Stimulated activated CD8-positive, alpha-beta memory T cell treated with anti-CD3 and anti-CD28 coated beads, Interleukin-15, amount 100 ng/mL, for 1 hour (primary cell): ENCODE measurements at places on chromosomes 1 and 21.

DNA sequence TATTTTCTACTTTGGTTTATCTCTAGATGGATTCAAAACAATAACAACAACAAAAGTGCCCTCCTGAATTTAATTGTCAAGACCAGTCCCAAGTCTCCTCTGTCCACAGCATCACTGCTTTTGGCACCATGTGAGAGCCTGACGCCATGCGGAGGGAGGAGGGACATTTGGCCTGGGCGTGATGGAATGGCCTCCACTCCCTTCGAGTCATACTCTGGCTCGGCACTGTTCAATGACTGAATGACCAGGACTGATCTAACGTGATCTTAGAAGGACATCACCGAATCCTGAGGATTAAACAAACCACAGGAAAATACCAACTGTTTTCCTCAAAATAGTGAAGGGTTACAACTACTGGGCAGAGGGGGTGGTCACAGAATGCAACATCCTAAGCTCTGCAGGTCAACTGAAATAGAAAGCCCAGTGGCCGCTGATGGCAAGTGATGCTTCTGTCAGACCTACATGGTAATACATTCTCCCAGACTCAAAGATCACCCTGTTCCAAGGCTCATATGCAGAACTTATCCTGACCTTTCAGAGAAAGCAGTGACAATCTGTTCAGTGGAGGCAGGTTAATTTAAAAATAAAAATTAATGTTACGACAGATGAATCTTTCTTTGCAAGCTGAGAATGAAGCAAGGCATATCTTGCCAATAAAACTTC, 19.1 kb downstream of the SRSF4 start:
- DNase-seq = no peak

- no peak for DNase-seq
Observed at GRCh38 chr1:225674381-225674780, 21.5 kb upstream of the ENAH start.

DNA sequence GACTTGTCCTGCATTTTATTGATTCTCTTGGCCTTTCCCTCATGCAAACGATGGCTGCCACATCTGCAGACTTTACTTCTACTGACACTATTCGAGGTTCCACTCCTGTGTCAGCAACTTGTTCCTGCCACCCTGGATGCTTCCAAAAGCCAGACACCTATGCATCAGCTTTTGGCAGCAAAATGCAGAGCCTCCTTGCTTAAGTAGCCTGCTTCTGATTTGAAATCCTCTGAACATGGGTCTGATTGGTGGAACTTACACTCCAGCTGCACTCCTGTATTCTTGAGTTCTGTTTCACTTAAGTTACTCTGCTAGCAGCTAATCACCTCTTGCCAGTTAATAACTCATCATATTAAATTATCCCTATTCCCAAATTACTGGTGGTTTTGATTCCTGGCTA, 152.1 kb upstream of the FMN2 start:
- DNase-seq = no peak

GRCh38 chr1:46080257-46080656, 52.2 kb downstream of the PIK3R3 start:
- DNase-seq = no peak

DNA sequence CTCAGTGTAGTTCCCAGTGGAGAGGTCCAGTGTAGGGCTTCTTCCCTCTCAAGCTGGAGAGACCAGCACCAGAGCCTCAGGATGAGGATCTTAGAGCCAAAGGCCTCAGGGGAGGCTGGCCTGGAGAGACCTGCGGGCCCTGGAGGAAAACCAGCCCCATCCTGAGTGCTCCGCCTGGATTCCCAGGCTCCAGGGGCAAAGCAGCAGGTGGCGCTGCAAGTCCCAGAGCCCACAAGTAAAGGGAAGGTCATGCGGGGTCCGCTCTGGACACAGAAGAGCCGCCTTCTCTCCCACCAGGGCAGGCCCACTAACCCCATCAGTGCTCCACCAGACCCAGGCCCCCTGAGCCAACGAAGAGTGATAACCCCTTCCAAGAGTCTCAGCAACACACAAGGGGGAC, 22.7 kb downstream of the PGBD5 start:
- DNase-seq = no peak

DNA sequence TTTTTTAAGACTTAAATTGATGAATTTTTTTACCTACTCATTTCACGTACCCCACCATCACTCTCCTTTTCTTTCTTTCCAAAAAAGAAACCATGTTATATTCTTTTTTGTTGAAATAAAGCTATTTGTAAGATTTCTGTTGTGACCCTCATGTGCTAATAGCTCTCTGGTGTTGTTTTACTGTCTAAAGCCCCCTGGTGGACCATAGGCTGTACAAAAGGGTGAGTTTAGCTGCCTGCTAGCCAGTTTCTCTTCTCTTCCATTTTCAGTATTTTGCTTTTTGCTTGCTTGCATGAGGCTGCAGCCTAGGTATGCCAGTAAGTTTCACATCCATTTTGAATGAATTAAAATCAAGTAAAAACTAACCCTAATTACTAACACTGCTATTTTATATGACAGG, 15.6 kb upstream of the VAMP3 start:
- no peak for DNase-seq

DNA sequence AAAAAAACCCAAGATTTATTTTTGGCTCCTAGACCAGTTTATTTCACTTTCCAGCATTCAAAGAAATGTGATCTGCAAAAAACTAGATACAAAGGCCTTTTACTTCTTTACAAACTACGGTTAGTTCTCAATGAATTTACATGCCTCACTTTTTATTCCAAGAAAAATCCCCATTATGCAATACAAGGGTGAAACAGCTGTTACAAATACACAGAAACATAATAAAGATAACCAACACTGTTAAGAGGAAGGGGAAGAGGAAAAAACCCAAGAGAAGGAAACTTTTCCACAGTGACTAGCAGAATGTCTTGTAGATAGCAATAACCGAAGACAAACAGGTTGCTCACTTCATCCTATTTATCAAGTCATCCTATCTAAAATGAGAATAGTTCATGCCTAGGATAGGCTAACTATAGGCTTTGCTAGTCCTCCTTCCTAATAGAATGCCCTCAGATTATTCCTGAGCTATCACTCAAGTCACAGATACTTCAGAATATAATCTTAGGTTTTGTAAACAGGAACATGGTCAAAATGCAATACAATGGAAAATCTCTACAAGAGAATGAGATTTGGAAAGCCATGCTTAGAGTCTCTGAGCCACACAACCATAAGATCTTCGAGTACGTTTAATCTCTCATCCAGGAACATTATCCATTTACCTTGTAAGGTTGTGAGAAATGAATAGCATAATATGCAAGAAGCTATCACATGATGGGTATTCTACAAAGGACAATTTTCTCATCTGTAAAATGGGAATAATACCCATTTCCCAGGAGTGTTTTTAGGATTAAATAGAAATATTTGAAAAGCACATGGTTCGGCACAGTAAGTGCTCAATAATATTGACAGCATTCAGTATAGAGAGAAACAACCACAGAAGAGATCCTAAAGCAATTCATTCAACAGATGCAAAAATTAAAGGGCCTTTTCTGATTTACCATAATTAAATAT, 5.4 kb downstream of the PNRC2 start:
- no peak for DNase-seq

DNA sequence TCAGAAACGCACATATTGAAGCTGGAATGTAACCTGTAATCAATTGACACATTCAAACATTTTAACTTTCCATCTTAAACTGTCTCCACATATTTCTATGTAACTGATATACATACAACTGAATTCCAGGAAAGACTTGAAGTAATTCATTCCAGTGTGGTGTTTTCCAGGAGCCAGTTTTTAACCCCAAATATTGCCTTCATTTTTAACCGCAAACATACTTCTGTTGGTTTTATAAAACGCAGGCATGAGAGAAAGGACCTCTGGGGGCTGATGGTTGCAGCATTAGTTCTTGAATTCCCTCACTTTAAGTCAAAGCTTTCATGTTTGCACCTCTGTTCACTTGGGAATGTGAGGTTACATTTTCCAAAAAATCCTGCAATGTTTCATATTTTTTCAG, 204.1 kb downstream of the CRB1 start:
- no peak for DNase-seq

- no peak for DNase-seq
Observed at GRCh38 chr1:6448749-6449631, 17.0 kb downstream of the TNFRSF25 start.
